Activated naive CD4-positive, alpha-beta T cell treated with anti-CD3 and anti-CD28 coated beads, Interleukin-2, amount 50 U/mL, for 72 hours (primary cell): ENCODE measurements at places on chromosomes 12 and 14.
A peak's percentile ranks its signal among the peaks of the same experiment; 100 is the strongest.

DNA sequence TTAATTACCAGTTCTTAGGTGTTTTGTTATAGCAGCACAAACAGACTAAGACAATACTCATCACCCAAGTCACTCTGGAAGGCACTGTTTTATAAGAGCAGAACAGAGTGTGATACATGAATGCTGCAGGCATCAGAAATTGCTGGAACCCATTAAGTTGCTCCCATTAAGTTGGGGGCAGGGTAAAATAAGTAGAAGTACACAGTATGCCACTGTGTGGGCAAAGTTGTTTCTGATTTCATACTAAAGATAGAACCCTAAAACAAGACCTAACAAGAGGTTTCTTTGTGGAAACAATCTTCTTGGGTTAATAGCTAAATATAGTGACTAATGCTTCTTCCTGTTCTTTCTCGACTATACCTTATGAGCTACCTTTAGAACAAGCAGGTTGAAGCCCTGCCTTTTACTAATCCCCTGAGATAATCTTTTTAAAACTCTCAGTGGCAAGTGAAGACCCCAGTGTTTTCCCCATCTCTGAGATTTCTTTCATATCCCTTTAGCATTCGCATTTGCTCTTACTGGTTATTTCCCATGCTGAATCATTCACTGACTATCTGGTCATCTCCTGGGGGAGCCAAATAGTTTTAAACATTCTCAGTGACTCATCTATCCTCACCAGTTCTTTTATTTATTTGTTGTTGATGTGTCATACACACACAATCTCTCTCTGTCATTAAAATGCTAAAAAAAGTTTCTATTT is 52.3 kb downstream of the SOCS2 start:
- DNase-seq, result no peak

DNA sequence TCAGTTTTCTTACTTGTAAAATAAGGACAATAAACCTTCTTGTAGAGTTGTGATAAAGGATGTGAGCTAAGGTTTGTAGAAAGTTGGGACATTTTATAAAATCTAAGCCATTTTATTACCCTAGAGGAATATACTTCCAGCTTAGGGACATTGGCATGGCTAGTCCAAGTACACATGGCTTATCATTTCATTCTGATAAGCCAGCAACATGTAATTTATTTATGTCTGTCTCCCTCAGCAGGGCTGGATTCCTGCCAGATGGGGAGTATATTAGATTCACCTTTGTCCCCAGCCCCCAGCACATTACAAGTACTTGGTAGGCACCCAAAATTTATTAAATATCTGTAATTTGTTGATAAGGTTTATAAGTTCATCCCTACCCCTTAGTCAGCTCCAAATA is 6.3 kb upstream of the ATG14 start:
- no peak for DNase-seq

GRCh38 chr12:85260896-85261295 is 19.1 kb upstream of the ALX1 start:
- DNase-seq, result no peak

DNA sequence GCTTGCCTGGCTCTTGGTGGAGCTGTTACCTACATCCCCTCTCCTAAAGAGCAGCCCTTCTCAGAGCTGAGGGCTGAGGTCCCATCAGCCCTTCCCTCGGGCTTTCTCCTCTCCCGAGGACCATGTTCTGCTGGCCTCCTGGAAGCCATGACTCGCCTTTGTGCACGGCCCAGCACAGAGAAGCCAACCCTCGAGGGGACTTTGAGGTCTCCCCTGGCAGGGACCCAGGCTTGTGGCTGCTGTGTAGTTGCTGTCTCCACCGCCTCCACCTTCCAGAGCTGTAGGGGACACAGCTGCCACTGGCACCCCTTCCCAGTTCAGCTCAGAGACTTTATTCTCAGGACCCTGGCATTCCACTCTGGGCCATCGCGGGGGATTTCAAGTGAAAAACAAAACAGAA is 22.9 kb upstream of the CCND2 start:
- no peak for DNase-seq

- DNase-seq, result no peak
Measured at GRCh38 chr14:56885825-56886224, 75.5 kb upstream of the OTX2 start.

GRCh38 chr12:92550254-92550653 is 152.5 kb upstream of the PLEKHG7 start:
- no peak for DNase-seq

- DNase-seq, result no peak
Measured at GRCh38 chr12:128933039-128933438, 79.8 kb downstream of the GLT1D1 start.

GRCh38 chr12:95548056-95548538 is 3.2 kb downstream of the USP44 start:
- peak; percentile 56 for DNase-seq

DNA sequence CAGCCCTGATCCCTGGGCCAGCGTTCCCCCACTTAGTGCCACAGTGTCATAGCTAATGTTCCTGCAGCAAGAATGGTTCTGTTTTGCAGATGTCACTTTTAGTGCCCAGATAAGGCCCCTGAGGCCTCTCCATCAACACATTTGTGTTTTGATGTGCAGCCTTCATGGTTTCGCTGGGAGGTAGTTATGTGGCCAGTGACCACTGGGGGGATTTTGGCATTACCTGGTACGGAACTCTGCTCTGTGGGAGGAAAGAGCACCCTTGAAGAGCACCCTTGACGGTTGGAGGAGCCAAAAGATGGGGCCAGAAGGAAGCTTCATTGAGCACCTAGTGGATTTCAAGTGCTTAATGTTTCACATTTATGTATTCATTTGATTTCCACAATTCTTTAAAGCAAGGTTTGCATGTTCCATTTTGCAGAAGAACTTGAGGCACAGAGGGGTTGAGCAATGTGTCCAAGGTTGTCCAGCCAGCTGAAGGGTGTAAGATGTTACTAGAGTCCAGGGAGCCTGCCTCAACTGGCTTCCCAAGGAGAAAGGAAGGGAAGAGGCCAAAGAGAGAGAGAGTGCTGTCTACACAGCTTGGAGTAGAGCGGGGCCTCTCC is 13.0 kb downstream of the SERPINA11 start:
- DNase-seq, result no peak

- DNase-seq, result no peak
Measured at GRCh38 chr12:30200864-30201263, 417.1 kb upstream of the TMTC1 start.

- DNase-seq, result no peak
Measured at GRCh38 chr14:59619061-59619460, 42.4 kb upstream of the CCDC175 start.

- DNase-seq, result no peak
Measured at GRCh38 chr12:116484807-116485206, 74.4 kb upstream of the MAP1LC3B2 start.

DNA sequence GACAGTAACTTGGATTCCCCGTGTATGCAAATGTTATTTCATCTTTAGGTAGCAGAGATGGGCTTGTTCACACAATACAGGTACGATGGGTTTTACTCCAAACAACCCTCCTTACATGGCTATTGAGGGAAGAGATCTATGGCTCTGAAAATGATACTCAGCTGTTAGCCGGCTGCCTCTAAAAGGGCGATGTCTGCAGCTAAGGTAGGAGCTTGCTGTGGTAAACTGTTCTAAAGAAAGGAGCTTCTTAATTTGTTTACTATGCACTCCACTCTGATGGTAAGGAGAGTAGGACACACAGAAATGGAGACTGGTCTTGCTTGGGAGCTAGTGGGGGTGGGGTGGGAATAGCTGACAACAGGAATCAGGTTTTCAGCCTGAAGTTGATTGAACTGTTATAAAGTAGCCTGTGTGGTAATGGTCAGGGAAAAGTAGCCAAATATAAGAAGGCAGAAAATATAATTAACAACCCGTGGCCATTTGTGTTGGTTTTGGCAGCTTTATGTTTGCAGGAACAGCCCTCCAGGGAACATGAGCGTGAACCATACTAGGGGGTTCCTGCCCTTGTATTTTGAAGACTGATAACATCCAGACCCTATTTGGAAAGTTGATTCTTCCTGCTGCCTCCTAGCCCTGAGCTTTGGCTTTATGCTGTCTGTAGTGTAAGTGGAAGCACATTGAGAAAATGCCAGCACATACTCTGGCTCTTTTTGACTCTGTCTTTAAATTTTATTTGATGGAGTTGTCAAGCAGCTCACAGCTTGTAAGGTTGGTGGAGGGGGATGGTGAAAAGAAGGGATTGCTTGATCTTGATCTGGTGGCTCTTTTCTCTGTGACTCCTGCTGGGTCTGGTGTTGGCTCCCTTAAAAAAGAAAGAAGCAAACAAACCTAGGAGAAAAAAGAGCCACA is 929.8 kb downstream of the DIO2 start:
- no peak for DNase-seq

- DNase-seq, result no peak
Measured at GRCh38 chr12:39161465-39162085, 256.2 kb upstream of the CPNE8 start.

DNA sequence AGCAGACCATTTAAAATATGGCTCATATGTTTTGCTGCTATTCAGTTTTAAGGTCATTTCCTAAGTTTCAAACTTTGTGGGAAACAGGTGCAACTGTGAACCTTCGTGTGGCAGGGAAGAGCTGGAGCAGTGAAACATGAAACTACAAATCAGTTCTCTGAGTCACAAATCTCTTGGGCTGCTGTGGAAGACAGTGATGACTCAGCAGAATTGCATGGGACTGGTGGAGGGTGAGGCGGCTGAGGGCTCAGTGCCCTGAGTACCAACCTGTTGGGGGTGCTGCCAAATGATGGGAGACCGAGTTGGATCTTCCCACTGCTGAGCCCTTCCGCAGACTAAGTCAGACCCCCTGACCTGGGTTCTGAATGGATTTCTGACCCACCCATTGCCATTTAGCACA is 8.4 kb upstream of the CALM1 start:
- no peak for DNase-seq

DNA sequence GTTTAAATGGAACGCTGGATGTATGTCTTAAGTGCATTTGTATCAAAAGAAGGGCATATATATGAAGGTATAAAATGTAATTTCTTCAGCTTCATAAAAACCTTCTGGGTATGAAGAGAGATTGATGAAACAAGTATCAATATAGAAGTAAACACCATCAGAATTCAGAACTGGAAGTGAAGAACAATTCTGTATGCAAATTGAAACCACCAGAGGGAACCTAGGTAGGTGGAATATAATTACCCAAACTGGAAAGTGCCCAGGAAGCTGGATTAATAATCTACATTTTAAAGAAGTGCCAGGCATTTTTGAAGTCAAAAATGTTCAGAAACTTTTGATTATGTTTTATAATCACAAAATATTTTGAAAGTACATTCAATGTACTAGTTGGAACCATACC is 336.2 kb upstream of the GARIN6 start:
- DNase-seq, result no peak

DNA sequence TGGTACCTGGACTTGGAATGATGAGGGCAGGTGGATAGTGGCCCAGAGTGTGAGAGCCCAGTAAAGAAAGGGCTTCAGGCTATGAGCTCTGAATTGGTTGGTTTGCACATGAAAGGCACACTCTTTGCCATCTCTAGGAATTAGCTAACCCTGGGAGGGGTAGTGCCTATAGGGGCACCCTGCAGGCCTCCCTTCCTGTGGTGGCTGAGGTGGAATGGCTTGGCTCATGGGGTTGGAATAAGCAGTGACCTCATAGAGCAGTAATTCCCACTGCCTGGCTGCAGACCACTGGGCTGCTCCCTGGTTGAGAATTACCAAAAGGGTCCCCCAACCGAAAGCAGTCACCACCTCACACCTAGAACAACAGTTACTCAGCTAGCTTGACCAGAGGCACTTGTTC is 42.7 kb downstream of the ASCL4 start:
- no peak for DNase-seq

GRCh38 chr14:30849983-30850382 is 24.4 kb upstream of the COCH start:
- no peak for DNase-seq

DNA sequence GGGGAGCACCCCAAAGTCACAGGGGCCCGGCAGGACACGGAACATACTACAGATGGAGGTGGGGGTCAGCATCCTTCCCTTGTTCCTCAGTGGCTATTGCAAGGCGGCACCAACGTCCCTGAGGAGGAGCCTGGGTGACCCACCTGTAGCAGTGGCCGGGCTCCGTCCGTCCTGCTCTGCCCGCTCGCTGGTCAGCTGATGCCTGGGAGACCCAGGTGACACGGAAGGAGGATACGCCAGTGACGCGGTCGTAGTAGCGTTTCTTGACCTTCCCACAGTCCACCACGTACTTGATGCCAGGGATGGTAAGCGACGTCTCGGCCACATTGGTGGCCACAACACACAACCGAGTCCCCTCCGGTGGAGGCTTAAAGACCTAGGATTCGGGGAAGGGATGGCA is 24.7 kb downstream of the DHX37 start:
- DNase-seq, result no peak

DNA sequence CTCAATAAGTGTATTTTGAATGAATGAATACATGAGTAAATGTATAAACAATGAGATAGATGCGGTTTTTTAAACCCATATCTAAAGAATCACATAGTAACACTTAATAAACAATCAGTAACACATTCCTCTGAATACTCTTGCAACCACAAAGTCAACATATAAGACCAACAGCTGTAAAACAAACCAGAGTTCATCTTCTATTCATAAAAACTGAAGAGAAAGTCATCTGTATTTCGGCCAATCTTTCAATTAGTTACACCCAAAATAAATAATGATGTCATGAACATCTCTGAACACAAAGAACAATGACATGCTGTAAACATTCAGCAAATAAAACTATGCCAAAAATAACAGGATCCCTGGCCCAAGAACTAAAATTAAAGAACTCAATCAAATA is 47.2 kb downstream of the ARMH4 start:
- DNase-seq, result no peak

GRCh38 chr14:84237881-84238280 is 1292.1 kb upstream of the FLRT2 start:
- DNase-seq, result no peak

DNA sequence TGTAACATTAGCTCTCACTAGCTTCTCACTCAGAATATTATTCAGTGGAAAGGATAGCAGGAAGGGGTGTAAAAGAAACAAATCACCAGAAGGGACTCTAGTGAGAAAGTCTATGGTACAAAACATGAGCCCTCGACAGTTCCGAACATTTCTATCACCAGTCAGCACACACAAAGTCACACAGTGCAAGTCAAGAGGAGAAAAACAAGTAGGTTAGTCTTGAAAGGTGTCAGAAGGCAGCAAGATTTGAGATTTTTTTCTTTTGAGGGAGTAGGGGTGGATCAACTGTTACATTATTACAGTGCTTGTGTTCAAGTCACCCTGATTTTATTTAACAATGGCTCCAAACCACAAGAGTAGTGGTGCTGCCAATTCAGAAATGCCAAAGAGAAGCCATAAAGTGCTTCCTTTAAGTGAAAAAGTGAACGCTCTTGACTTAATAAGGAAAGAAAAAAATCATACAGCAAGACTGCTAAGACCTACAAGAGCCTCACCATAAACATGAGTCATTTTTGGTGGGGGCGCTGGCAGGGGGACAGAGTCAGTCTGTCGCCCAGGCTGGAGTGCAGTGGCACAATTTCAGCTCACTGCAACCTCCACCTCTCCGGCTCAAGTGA is 42.3 kb downstream of the GNS start:
- DNase-seq, result no peak

DNA sequence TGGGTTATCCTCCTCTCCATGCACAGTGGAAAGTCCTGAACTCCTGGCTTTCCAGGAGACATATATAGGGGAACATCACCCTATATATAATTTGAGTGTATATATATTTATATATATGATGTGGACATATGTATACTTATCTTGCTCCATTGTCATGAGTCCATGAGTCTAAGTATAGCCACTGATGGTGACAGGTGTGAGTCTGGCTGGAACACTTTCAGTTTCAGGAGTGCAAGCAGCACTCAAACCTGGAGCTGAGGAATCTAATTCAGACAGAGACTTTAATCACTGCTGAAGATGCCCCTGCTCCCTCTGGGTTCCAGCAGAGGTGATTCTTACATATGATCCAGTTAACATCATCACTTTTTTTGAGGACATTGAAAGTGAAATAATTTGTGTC is 4.4 kb downstream of the SSTR1 start:
- DNase-seq, result no peak
